ENCODE measurements at places on chromosomes 7 and 10. TPM values are rescaled to one million over a fixed set of nuclear protein-coding genes. Genes with fewer than 3 reads are reported as not detected.

Gene CACNB2
- not detected for total RNA-seq

DNA sequence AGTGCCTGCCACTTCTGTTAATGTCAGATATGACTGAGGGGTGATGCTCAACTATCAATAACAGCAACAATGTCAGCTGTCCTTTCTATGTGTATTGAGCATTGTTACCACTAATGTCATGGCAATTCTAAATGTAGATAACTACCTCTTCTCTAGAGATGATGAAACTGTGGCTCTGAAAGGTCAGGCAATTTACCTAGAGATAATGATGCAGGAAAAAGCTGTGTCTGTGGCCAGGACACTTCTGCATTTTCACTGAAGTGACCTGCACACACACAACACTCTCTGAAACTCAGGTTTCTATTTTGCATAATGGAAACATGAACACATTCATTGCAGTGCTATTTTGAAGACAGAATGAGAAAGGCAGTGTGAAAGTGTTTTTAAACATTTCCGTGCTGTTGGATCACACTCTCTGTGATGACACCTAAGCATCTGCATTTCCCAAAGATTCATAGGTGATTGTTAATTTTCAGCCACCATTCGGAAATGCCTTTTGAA lies 148.2 kb downstream of the KCND2 start:
- DNase-seq, result no peak

Gene PLAC9
- total RNA-seq, result not detected

- no peak for DNase-seq
Measured at GRCh38 chr7:43469051-43469450, 113.9 kb upstream of the STK17A start.

DNA sequence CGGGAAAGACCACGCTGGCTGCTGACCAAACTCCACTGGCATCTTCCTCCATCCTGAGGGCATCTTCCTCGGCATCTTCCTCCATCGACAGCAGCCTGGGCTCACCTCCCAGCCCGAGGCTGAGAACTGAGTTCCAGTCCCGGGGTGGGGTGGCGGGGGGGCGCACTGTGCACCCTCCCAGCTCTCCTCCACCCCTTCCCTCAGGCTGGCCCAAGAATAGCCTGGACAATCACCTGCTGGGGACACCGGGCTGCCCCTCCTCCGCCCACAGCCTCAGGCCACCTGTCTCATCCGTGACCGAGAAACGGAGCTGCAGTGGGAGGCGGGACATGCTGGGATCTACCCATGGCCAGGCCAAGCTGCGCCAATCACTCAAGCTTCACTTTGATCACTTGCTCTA lies 37.2 kb downstream of the DIP2C start:
- no peak for DNase-seq

DNA sequence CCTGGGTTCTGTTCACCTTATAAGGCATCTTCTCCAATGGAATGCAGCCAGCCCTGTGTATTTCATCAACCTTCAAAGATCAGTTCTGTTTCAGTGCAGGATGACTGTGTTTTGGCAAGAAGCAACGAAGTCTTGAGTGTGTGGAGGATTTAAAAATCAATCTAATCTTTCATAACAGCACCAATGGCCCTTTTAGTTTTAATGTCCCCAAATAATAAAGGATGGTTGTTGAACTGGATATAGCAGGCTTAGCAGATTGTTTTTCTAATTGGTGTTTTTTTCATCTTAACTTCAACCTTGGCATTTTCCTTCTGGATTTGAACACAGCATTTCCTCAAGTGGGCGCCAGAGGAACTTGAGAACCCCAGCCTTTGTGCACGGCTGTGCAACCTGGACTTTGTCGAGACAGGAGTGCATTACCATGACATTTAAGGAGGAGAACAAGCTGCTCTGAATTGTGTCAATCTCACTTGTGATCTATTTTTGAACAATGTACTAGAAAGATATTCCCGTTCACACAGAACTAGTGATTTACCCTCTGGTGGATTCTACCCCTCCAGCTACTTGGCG lies 313.3 kb upstream of the AKR1E2 start:
- DNase-seq, result peak; percentile 49

DNA sequence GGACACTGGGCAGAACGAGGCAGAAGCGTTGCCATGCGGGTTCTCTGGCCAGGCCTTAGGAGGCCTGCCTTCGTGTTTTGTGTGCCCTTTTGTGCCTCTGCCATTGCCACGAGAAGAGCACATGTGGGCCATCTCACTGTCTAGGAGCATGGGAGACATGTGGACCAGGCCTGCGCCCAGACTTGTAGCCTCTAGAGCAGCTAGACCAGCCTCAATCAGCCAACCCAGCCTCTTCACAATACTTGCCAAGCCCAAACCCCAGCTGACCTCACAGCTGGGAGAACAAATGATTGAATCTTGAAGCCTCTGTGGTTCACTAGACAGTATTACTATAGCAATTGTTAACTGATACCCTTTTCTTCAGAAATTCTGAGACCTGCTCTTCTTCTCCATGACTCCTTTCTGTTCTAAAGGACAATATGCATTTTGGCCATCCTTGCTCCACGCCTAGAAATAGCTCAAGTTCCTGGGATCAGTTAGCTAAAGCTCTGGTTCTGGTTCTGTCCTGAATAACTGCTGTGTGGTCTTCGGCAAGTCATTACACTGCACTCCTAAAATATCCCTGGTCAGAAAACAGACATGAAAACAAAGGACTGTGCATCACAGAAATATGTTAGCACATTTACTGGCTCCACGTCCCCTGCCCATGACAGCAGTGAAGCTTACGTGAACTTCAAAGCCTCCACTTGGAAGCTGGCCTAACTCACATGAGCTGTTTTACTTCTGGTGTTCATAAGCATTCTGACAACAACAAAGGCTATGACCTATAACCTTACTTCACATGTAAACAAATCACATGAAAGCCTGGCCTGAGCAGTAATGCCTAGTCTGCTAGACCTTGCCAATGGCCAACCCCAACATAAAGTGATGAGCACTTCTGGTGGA lies 72.3 kb upstream of the MKRN1 start:
- DNase-seq, result no peak

- no peak for DNase-seq
Measured at GRCh38 chr10:122373721-122374120, 787 bp upstream of the PLEKHA1 start.

- DNase-seq, result no peak
Measured at GRCh38 chr10:129509835-129510234, 42.8 kb downstream of the MGMT start.

DNA sequence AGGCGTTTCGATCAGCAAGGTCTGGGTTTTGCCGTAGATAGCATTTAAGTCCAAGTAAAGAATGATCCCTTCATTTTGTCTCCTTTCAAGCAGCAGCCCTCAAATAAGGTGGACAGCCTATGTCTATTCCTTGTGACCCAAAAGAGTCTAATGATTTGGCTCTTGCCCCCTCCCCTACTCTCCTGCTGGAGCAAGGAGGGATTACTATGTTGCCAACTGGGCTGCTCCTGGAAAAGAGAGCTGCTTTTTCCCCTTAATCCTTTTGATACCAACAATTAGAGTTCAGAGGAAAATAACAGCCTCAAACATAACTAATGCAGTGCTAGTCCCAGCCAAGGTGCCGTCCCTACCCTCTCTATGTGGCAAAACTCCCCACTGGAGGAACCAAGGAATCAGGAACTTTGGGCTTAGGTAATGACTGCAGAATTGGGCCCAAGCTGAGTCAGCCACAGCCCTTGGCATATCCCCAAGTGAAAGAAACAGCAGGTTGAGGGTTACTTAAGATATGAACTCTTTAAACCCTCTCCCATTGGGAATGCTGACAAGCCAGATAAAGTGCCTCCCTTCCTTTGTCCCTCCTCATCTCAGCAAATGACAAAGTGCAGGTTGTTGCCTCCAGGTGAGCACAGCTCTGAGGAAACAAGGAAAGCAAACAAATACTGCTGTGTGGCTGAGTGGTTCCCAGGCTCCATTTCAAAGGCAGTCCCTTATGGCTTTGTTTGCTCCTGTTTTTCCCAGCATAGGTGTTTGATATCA lies 643.7 kb downstream of the INHBA start:
- peak; percentile 16 for DNase-seq

DNA sequence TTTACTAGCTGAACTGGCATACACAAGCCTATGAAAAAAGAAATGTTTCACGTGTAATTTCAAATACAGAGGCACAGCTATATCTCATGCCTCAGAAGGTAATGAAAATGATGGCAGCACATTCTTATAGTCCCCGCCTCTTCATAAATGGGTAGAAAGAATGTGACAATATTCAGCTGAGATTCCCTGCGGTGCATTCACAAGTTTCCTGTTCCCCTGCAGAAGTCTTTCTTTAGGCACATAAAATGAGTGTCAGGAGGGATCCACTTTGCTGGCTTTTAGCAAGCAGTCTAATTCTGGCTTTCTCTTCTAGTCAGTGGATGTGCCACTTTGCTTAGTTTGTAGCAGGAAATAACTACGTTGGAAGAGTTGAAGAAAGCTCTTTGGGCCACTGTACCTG lies 56.1 kb downstream of the DGKB start:
- no peak for DNase-seq

GRCh38 chr10:43420369-43421200 lies 11.6 kb upstream of the HNRNPF start:
- peak; percentile 54 for DNase-seq

Gene LIPF
- total RNA-seq, result not detected

DNA sequence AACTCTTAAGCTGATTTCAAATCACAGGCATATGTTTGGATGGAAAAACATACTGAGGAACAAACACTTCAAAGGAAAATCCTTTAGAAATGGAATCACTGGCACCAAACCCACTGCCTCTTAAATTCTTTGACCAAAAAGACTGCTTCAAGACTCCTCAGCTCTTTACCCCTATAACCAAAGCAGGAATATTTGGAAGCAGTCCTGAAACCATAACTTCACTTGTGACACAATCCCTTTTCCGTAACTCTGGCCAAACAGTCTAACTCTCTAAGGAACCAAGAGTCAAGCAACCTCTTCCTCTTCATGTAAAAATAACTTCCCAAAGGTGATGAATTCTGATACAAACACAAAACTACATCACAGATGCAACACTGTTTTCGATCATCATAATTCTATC lies 104.3 kb downstream of the MTERF1 start:
- no peak for DNase-seq

GRCh38 chr10:28996947-28997551 lies 291.8 kb upstream of the LYZL1 start:
- peak; percentile 33 for DNase-seq

GRCh38 chr10:44278837-44279324 lies 106.0 kb downstream of the CXCL12 start:
- peak; percentile 78 for DNase-seq

Gene MOGAT3
- total RNA-seq, result not detected

GRCh38 chr7:14606101-14606500 lies 296.4 kb downstream of the DGKB start:
- DNase-seq, result no peak

- no peak for DNase-seq
Measured at GRCh38 chr7:23294549-23295400, 4.4 kb upstream of the MALSU1 start.

- no peak for DNase-seq
Measured at GRCh38 chr10:14751921-14752320, 22.8 kb downstream of the FAM107B start.

Gene HERPUD2
- 22.7 TPM for total RNA-seq

DNA sequence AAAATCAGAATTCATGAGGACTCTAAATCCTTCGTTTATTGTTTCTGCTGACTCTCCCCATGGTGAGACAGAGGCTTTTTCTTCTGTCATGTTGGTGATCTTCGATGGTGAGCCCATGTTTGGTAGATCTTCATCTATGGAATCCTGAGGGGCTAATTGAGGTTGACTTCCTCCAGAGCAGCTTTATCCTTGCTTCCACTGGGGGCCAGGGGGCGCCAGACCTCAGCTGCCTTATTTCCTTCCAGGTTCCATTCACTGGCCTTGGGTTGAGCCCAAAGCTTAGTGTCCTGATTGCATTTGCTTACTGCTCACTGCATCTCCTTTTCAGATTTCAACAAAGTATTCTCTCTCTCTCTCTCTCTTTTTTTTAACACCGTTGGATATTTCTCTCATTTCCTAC lies 80.7 kb downstream of the GCC1 start:
- peak; percentile 13 for DNase-seq

DNA sequence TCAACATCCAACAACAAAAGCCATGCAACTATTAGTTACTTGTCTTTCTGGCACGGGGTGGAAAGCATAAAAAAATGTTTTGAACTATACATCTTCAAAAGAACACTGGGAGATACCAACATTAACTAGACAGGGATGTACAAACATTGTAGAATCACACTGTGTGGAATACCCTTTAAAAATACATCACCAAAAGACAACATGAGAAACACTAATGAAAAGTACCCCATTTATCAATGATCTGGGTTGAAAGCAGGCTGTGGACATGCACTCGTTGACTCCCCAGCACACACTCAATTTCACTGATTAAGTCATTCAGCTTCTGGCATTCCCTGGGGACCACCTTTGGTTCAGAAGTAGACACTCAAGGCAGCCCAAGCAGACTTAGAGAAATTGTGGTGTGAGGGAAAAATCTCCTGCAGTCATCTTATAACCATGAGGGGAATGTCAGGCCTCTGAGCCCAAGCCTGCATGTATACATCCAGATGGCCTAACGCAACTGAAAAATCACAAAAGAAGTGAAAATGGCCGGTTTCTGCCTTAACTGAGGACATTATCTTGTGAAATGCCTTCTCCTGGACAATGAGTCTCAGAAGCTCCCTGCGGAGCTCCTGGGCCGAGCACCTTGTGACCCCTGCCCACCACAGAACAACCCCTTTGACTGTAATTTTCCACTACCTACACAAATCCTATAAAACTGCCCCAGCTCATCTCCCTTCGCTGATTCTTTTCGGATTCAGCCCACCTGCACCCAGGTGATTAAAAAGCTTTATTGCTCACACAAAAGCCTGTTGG lies 53.0 kb downstream of the CACUL1 start:
- no peak for DNase-seq

Gene TMEM184A
- 3.6 TPM for total RNA-seq

Gene KBTBD2
- total RNA-seq, result 60.2 TPM

DNA sequence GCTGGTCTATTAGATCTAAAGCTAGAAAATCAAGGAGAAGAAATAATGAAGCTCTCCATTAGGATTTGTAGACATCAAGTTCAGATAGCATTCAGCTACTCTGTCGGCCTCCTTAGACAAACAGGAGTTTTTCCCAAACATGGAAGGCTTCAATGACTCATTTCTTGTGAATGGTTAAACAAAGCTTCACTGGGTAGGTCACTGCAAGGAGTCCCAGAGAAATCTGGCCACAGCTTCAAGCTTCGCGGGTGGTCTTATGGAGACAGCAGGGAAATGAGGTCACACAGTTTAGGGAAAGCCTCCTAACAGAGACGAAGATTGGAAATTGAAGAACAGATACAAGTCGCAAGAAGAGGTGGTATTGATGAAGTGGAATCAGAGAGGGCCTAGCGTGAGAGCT lies 22.6 kb upstream of the LRRC72 start:
- peak; percentile 12 for DNase-seq

- no peak for DNase-seq
Measured at GRCh38 chr7:84159435-84159834, 35.2 kb downstream of the SEMA3A start.

GRCh38 chr10:11804336-11804735 lies 18.8 kb upstream of the PROSER2 start:
- DNase-seq, result no peak

- DNase-seq, result no peak
Measured at GRCh38 chr7:47452295-47452694, 129.6 kb downstream of the TNS3 start.

GRCh38 chr10:110141871-110142635 lies 65.4 kb upstream of the MXI1 start:
- DNase-seq, result no peak

- no peak for DNase-seq
Measured at GRCh38 chr7:14666304-14666703, 236.2 kb downstream of the DGKB start.
